ENCODE measurements at places on chromosomes 1 and 21.

GRCh38 chr1:211738691-211739301 lies 63.4 kb upstream of the NEK2 start:
- DNase-seq = no peak

- DNase-seq = no peak
Measured at GRCh38 chr1:227315629-227316346, 2.5 kb downstream of the CDC42BPA start.

GRCh38 chr1:91505086-91505485 lies 4.4 kb downstream of the CDC7 start:
- no peak for DNase-seq

DNA sequence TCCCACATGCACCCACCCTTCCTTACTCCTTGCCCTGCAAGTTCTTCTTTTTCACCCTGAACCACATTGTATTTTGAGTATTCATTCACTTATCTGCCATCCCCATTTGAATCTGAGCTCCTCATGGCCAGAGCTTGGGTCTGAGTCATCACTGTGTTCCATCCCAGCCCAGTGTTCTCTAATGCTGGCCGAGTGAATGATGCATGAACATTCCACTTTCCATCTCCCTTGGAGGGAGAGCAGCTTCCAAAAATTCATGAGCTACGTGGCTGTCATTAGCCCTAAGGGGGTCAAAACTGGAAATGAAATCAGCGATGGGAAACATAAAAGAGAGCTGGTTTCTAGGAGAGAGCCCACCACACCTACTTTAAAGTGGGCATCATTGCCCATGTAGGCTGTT lies 187.0 kb upstream of the USP24 start:
- no peak for DNase-seq

DNA sequence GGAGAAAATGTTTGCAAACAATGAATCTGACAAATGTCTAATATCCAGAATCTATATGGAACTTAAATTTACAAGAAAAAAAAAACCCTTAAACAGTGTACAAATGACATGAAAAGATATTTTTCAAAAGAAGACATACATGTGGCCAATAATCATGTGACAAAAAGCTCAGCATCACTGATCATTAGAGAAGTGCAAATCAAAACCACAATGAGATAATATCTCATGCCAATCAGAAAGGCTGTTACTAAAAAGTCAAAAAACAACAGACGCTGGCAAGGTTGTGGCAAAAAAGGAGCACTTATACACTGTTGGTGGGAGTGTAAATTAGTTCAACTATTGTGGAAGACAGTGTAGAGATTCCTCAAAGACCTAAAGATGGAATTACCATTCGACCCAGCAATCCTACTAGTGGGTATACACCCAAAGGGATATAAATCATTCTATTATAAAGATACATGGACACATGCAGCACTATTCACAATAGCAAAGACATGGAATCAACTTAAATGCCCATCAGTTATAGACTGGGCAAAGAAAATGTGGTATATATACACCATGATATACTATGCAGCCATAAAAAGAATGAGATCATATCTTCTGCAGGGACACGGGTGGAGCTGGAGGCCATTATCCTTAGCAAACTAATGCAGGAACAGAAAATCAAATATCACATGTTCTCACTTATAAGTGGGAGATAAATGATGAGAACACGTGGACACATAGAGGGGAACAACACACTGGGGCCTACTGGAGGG lies 123.2 kb downstream of the PTPRC start:
- DNase-seq = no peak

GRCh38 chr1:205456868-205457745 lies 1.3 kb upstream of the BLACAT1 start:
- DNase-seq = no peak
